ENCODE measurements at places on chromosomes 4 and X.

DNA sequence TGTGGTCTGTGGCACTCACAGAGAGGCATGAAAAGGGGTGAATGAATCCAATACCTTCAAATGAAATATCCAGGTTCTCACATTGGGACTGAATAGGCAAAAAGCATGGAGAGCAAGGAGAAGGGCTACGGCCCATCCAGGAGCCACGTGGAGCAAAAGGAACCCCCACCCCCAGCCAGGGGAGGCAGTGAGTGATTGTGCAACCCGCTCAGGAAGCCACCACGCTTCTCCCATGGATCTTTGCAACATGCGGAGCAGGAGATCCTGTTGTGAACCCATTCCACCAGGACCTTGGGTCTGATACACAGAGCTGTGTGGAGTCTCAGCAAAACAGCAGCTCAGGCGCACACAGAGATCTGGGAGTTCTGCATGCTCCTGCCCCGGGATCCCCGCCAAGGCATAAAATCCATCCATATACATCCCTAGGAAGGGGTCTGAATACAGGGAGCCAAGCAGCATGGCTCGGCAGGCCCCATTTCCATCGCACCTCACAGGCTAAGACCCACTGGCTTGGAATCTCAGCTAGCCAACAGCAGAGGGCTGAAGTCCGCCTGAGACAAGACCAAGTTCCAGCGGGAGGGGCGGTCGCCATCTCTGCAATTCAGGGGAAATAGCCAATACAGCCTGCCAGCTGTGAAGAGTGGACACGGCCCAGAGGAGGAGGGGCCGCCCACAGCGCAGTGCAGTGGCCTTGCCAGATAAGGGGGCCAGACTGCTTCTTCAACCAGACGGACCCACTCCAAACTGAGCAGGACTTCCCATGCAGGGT is 80.2 kb downstream of the FGF16 start:
- no peak for DNase-seq

GRCh38 chr4:32025851-32026459 is 1305.8 kb downstream of the PCDH7 start:
- no peak for DNase-seq

GRCh38 chr4:1032861-1033260 is 21.4 kb downstream of the FGFRL1 start:
- no peak for DNase-seq

DNA sequence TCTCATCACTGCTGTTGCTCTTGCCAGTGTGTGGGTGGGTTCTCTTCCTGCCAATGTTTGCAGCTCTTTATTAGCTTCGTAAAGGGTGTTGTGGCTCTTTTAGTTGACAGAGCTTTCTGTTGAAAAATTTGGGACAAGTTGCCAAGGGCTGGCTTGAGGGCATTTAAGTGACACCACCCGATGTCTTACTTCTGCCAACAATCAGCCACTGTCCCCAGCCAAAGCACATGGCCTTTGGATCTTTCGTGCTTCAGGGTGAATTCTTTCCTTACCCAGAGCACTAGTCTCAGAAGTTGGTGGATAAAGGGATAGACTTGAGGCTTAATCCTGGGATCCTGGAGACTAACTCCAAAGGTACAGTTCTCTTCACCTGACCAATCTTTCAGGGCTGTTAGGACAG is 113.6 kb downstream of the SOX3 start:
- no peak for DNase-seq
